ENCODE measurements at places on chromosomes 2 and 18.

GRCh38 chr2:172079838-172080640 is 5.3 kb upstream of the DLX1 start:
- DNase-seq: no peak

DNA sequence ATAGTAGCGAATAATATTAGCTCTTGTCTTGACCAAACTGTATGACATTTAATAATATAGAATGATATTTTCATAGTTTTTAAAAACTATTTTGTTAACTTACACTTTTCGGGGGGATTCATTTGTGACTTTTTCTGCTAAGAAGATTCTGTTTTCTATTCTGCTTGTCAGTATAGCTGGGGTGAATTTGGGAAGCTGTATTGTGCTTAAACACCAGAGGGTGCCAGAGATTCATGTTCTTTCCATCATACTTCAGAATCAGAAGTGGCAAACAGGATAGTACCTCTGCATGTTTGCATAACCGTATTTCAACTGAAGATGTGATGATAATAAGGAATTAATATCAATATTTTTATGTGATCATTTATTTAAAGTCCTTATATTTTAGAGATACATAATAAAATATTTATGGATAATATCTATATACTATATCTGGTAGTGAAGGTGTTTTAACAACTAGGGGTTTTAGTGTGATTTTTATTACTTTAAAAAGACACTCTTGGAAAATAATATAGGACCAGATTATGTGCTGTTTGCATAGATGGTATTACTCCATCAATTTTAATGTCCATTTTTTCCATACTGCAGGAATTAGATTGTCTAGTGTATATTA is 81.0 kb downstream of the TAF4B start:
- DNase-seq: peak; percentile 68

GRCh38 chr18:9405130-9405529 is 70.2 kb upstream of the RALBP1 start:
- DNase-seq: no peak

- no peak for DNase-seq
These were observed 841.0 kb upstream of the PIK3C3 start for GRCh38 chr18:41113885-41114482.

DNA sequence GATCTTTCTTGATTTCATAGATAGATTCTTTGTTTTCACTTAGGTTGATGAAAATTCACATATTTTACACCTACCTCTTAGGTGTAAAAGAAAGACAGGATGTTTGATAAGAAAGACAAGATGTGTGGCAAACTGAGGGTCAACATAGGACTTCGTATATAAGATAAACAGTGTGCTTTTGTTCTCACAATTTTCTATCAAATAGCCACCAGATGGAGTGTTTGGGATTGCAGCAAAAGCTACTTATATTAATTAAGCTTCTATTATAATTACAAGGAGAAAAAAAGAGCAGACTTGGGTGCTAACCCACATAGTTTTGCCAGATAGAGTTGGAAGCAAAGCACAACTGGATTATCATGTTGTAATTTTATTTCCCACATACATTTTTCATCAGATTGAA is 232.9 kb downstream of the CDH7 start:
- DNase-seq: peak; percentile 48

DNA sequence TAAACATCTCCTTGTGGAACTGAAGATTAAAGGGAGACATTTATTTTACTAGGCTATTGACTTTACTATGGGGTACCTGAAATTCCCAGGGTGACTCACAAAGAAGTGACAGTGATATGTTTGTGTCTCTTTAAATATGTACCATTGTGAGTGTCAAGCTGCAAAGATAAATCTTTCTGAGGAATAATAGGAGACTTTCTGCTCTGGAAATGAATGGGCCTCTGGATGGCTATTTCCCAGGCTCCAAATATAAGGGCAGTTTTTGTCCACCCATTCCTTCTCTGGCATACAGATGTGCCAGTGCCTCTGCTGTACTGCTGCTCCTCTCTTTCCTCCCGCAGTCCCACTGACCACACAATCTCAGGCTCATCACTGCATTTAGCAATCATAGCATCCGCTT is 586.4 kb upstream of the CNTNAP5 start:
- DNase-seq: no peak

DNA sequence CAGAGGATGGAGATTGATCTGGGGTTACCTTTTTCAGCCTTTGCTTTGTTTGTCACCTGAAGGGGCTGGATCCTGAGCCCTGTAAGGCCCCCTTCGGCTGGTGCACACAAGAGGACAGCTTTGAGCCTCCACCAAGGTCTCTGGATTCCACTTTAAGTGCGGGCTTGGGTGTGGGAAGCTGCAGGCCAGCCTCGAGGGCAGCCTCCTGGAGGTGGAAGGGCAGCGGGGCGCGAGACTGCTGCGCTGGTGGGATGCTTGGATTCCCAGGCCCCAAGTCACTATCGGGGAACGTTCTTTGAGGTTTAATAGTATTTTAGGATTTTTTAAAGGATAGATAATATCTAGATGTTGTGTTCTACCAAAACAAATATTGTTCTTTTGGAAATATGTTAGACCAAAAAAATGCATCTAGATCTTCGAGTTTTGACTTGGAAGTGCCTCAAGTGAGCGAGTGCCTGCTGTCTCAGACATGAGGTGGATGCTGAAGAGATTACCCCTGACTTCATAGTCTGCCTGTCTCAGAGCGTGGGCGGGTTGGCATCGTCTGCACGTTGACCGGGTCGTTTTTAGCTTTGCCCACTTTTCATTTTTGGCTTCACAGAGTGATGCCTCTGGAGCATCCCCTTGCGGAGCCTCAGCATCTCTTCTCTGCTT is 113.8 kb downstream of the AGAP1 start:
- DNase-seq: no peak

DNA sequence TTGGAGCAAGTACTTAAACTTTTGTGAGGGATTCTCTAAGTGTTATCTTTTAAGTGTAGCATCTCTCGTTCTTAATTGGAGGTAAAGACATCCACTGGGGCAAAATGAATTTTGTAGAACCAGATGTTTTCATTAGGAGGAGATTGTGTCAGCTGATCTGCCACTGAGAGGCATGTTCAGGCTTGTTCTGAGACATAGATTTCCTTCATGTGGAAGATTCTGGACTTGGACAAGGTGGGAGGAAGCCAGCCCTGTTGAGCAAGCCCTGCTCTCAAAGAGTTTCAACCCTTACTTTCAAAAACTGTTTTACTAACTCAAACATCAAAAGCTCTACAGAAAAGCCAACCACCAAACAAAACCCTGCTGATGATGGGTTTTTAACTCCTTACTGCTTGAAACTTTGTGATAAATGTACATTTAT is 6.5 kb downstream of the MAP4K4 start:
- no peak for DNase-seq

- DNase-seq: no peak
These were observed 10.8 kb upstream of the COX7A2L start for GRCh38 chr2:42371611-42372473.

DNA sequence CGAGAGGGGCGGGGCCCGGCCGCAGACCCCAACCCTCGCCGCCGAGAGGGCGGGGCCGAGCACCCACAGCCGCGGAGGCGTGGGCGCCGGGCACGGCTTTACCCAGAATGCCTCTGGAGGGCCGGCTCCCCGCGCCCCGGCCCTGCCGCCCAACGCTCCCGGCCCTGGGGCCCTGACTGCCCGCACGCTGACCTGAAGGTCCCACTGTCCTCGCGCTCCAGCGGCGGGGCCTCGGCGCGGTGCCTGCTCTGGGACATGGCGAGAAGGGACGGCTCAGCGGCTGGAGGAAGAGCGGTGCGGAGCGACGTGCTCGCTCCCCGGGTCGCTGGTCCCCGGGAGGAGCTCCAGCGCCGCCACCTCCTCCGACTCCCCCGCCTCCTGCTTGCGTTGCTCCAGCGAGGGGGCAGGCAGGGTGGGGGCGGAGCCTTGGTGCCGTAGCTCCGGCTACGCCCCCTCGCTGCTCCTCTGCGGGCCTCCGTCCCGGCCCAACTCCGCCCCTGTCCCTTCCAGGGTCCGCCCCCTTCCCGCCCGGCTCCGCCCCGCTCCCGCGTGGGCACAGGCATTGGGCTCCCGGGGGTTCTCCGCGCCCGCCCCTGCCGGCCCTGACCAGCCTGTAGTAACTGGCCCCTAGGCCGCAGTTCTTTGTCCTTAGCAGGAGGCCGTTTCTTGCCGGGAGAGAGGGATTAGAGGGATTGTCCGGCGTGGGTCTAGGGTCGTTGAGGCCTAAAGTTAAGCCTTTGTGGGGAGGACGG is at the start of the genes PJVK and PRKRA:
TSS of gene PJVK (plus strand) at position 605 of the 752 bp plus-strand sequence. CDS start 2,032 bp downstream, outside the sequence.
TSS of gene PRKRA (minus strand) at position 402 of the 752 bp plus-strand sequence. CDS start at position 257, 145 bp downstream.
- peak; percentile 96 for DNase-seq

- no peak for DNase-seq
These were observed 757.1 kb upstream of the PIK3C3 start for GRCh38 chr18:41197967-41198366.

DNA sequence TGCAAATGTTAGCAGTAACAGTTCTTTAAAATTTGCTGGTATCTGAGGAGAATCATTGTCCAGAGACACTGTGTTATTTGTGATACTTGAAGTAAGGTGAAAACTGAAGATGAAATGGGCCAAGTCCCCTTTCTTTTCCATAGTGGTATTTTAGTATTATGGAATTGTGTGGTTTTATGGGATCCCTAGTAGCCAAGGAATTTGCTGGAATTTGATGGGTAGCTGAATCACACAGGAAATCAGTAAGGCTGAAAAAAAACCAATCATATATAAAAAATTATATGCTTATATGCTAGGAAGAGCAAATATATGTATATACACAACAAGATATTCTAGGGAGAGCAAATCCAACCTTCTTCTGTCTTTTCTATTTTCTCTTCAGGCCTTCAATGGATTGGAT is 54.2 kb upstream of the TACR1 start:
- no peak for DNase-seq

DNA sequence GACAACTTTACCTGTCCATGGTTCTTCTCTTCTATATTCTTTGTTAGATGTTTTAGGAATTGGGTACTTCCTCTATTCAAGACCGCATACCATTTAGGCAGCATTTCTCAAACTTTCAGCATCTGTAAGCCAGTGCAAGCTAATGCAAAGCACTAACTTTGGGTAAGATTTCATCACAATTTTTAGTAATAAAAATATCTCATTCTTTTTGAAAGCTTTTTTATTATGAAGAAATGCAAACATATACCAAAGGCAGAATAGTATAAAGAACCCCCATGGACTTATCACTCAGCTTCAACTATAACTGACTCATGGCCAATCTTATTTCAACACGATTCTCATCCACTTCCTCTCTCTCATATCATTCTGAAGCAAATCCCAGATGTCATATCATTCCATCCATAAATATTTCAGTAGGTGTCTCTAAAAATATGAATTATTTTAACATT is 32.9 kb downstream of the INO80C start:
- DNase-seq: no peak

DNA sequence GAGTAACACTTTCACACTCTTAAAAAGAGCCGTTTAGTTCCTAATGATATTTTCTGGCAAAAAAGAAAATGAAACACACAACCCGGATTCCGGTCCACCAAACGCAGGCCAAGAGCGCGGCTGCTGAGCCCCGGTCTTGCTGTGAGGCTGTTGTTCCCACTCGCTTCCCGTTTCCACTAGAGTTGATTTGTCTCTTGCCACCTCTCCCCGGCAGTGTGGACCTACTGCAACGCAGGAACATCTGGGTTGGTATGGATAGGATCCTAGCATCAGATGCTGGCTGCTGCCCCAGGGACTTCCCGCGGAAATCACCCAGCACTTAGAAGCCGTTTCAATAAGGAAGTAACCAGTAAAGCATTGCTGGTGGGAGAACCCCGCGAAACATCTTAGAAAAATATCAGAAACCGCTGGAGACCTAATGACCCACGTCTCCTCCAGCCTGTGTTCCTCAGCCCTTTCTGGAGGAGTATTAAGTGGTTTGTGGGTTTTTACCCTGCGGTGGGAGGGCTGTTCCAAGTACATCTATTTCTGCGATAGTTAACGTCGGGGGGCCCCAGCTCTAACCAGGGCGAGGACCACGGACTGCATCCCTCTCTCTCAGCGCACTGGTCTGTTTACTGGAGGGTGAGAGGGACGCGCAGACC is 939 bp downstream of the DOCK10 start:
- peak; percentile 23 for DNase-seq

DNA sequence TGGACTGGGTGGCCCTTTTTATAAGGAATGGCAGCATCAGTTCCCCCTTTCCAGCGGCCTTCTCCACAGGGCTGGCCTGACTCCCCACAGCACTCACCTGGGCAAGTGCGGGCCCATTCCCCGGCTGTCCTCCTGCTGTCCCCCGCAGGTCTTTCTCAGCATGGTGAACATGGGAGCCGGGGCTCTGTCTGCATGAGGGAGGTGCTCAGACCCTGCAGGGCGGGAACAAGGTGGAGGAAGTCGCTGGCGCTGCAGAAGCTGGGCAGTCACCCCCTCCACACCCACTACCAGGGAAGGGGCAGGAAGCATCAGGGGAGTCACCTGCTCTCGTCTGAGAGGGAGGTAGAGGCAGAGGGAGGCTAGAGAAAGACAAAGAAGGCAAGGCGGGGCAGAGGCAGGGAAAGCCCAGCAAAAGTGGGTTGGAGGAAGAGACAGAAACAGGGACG is 12.2 kb downstream of the HES6 start:
- DNase-seq: no peak

DNA sequence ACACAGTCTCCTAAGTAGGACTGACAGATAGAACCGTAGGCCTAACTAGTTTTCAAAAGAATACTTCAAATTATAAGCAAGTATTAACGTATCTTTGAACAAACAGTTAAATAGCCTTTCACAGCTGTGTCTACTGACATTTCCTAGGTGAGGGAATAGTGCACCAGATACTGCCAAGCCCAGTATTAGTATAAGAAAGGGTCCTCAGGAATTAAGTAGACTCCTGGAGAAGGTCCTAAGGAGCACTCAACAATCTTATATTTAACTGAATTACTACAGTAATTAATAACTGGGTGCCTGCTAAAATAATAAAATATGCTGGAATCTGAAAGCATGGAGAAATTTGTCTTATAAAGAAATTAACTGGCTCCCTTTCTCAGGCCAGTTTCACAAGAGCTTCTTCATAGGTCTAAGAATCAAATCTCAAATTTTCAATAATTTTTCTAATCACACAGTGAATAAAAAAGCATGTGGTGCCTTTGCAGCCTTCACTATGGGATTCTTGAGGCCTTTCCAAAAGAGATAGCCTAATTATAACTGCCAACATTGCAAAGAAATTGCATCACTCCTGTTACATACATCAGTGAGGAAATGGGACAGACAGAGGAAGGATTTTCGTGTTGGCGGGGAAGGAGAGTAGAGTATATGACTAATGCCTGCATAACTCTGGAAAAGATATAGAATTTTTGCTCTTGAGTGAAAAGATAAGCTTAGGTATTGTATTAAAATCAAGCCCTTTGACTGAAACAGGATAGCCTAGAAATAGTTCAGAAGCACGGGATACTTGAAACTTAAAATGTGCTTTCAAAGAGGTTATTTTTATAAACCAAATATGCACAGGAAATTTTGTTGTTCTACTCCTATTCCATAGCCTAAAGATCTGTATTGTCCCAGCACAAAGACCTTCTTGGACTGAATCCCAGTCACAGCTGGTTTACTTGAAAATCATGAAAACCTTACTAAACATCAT is 228.6 kb upstream of the STK17B start:
- DNase-seq: no peak

All from D341Med (cell line).